ENCODE measurements at places on chromosomes 16 and 17.
A peak's percentile ranks its signal among the peaks of the same experiment; 100 is the strongest.

DNA sequence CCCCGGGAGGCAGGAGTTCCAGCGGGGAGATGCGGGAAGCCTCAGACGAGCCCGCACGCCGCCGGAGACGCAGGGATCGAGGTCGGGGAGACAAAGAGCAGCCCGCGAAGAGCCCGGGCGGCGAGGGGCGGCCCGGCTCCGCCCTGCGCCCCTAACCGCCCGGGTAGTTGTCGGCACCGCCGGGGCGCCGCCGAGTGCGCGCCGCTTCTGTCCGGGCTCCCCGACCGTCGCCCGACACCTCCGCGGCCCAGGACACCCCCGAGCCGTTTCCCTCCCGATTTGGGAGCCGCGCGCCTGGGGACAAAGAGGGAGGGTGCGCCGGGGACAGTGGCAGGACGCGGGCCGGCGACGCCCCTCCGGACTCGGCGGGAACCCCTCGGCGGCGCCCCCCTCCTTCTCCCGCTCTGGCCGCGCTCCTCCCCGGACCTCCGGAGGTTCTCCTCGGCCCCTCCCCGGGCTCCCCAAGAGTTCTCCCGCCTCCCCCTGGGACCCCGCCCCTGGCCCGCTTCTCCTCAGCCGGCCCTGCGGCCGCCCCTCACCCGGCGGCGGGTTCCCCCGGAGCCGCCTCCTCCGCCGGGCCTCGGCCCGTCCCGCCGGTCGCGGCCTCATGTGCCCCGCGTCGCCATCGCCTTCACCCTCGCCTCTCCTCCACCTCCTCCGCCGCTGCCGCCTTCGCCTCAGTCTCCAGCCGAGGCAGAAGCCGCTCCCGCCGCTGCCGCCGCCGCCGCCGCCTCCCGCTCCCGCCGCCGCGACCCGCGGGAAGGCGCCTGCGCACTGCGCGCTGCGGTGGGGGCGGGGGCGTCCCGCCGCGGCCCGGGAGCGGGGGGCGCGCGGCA lies at the start of gene GJC1:
Gene GJC1 (minus strand): TSS at position 765 of the 836 bp plus-strand sequence. CDS start 24,470 bp downstream, outside the sequence.
- DNase-seq = peak; percentile 46

- DNase-seq = no peak
Observed at GRCh38 chr17:48596000-48596734, 2.6 kb upstream of the HOXB5 start.

- no peak for DNase-seq
Observed at GRCh38 chr17:56688151-56688550, 94.7 kb downstream of the NOG start.

GRCh38 chr17:5413682-5414081 lies 5.8 kb downstream of the NUP88 start:
- peak; percentile 84 for DNase-seq

- DNase-seq = no peak
Observed at GRCh38 chr17:9205520-9206409, 184.5 kb downstream of the NTN1 start.

- DNase-seq = peak; percentile 67
Observed at GRCh38 chr17:78598013-78598471, 20.8 kb upstream of the DNAH17 start.

DNA sequence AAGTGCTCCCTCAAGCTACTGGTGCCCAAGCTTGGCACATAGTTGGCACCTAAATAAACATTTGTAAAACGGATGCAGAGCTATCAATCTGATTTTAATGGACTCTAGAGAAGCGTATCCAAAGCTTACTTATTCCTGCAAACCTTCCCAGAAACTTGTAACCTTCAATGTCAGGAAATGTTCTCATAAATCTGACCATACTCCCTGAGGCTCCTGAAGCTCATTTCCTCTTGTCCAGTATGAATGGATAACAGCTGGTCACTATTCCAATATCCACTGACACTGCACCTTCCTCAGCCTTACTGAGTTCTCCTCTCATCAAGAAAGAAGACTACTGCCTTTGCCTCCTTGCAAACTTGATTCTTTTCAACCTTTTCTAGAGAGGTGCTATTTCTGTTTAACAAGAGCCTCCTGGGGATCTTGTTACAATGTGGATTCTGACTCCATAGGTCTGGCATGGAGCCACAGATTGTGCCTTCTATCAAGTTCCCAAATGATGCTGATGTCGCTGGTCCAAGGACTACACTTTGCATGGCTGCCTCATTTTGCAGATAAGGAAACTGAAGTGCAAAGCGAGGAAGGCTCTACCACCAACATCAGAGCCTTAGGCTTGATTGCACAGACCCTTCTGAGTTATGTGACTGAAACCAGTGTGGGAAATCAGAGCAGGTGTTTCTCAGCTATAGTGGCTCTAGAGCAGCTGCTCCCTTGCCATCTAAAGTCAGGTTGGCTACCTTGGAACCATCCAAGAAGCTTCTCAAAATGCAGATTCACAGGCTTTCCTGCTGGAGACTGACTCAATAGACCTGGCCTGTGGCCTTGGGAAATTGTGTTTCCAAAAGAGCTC lies 377.8 kb downstream of the SOX9 start:
- DNase-seq = no peak

Measured in fibroblast of skin of scalp (primary cell).